ENCODE measurements at places on chromosomes 2 and 18.

- DNase-seq = no peak
Measured at GRCh38 chr18:31555971-31556747, 35.5 kb upstream of the TTR start.

GRCh38 chr2:101188683-101189405 lies 37.7 kb upstream of the TBC1D8 start:
- DNase-seq = no peak

- DNase-seq = no peak
Measured at GRCh38 chr2:164722616-164723338, 101.5 kb upstream of the GRB14 start.

DNA sequence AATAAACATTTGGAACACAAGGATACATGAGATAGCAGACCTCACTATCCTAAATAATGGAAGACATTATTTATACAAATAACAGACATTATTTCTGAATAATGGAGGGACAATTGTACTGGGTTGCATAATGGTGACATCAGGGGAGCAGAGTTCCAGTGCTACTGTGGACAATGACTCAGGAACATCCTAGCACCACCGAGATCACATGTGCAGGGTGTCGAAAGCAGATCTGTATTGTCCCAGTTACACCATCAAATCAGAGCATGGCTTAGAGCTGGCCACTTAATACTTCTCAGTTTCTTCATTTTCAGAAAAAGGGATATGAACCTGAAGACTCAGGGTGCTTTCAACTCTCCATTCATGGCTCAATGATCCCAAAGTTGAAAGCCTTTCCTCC lies 249.1 kb upstream of the RBMS1 start:
- no peak for DNase-seq

GRCh38 chr18:62452280-62452831 lies 70.5 kb upstream of the ZCCHC2 start:
- DNase-seq = no peak

- DNase-seq = no peak
Measured at GRCh38 chr18:26635466-26635865, 87.1 kb upstream of the KCTD1 start.

GRCh38 chr2:150081775-150082481 lies 405.5 kb downstream of the RND3 start:
- DNase-seq = no peak

DNA sequence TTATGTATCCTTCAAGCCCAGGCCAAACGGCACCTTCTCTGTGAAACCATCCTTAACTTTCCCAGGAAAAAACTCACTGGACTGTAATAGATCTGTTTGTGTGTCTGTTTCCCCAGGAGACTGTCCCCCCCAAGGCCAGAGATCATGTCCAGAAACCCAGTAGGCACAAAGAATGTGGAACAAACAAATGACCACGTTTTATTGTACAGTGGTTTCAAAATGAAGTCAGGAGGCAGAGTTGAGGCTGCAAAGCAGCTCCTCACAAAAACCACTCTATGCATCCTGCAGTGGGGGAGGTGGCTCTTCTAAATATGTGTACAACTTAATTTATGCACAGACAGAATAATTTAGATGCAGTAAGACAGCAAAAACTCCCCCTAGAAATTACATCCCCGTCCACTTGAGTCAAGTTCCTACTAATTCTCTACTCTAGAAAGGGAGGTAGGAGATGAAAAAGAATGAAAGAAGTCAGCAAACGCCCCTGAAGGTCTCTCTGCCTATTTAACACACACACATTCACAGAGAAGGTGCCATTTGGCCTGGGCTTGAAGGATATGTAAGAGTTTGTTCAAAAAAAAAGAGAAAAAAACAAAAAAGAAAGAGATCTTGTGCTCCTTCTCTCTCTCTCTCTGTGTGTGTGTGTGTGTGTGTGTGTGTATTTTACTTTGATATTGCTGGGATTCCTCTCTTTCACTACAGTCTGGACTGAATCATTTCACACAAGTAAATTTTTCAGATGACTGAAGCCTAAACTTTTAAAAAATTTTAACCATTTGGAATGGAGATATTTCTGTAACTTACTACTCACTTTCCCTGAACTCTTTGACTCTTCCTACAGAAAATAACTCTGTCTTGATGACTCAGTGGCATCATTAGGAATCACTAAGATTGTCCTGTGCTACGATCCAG lies 19.5 kb downstream of the BCL2 start:
- DNase-seq = no peak

- no peak for DNase-seq
Measured at GRCh38 chr18:70246061-70246466, 40.6 kb upstream of the RTTN start.

DNA sequence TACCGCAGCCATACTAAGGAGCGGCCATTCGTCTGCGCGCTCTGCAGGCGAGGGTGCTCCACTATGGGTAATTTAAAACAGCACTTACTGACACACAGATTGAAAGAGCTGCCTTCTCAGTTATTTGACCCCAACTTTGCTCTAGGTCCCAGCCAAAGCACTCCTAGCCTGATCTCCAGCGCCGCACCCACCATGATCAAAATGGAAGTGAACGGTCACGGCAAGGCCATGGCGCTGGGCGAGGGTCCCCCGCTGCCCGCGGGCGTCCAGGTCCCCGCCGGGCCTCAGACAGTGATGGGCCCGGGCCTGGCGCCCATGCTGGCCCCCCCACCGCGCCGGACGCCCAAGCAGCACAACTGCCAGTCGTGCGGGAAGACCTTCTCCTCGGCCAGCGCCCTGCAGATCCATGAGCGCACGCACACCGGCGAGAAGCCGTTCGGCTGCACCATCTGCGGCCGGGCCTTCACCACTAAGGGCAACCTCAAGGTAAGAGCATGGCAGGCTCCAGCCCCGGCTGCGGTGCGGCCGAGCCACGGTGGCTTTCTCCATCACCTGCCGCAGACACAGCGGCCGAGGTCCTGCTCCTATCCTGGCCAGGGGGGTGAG lies 15.5 kb downstream of the SALL3 start:
- no peak for DNase-seq

DNA sequence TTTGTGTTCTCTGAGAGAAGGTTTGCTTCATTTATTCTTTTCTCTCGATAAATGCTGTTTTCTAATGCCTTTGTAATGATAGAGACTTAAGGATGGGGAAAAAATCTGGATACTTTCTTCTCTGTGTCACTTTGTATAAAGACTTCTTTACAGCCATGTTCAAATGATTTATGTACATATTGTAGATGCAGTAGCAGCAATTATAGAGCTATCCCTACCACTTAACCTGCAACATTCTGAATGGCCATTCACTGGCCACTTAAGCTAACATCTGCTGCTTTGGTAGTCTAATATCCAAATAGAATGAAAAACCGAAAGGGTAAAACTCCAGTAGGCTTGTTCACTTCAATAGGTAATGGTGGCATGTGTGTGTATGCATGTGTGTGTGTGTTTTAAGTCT lies 97.8 kb downstream of the CSRNP3 start:
- no peak for DNase-seq

DNA sequence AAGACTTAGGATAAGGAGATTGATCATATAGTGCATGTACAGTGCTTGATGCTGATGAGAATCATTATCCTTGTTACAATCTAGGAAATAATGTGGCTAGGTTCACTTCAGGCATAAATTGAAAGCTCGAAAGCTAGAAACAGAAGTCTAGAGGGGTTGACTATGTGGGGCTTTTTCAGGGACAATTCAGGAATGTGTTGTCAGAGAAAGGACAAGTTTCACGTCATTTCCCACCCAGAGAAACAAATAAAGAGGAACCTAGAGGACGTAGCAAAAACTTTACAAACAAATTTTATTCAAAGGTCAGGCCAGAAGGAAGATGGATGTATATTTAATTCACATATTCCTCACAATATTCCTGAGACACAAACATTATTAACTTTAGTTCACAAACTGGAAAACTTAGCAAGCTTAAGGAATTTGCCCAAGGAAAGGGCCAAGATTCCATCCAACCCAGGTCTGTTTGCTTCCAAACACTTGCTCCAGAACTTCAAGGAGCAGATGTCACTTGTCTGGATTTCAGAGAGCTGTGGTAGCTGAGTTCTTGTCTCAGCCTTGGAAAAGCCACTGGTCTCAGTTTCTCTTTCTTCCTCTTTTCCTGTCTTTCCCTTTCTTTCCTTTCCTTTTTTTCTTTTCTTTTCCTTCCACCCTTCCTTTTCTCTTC lies 7.4 kb downstream of the CYRIA start:
- DNase-seq = no peak

DNA sequence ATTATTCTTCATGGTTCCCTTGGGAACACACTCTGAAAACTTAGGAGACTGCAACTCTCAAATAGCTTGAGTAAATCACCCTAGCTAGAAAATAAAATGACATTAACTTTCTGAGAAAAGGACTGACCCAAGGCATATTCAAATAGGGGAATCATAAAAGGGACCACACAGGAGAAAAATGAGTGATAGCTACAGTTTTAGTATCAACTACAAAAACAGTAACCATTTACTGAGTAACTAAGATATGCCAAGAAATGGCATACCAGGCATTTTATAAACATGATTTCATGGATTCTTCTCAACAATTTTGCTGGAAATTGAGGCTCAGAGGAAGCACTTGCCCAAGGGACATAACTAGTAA lies 84.5 kb downstream of the AFF3 start:
- no peak for DNase-seq

GRCh38 chr18:50398947-50399346 lies 24.1 kb downstream of the SKA1 start:
- no peak for DNase-seq

DNA sequence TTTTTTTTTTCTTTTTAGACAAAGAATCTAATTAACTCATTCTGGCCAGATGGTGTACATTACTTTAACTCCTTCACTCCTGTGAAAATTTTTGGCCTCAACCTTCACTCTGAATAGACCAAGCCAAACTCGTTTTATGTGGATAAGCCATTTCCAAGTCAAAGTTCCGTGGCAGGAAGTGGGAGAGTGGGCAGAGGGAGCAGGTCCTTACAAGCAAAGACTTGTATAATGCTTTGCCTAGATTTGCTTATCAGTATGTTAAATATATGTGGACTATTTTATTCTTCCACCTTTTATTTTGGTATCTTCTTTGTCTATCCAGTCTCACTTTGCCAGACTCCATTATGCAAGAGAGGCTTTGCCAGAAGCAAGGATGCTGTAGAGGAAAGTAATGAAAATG lies 178.1 kb upstream of the TNP1 start:
- no peak for DNase-seq

DNA sequence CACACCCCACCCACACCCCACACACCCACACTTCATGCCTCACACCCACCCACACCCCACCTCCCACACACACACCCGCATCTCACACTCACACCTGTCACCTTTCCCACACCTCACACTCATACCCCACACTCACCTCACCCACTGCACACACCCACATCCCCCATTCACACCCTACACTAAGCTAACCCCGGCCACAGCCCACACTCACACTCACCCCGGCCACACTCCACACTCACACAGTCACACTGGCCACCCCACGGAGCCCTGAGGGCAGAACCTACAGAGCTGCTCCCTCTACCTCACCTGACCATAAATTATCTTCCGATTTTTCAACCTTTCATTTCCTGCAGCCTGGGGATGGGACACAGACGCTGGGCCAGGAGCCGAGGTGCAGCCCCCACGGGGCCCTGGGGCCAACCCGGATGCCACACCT lies 241.3 kb downstream of the HDAC4 start:
- no peak for DNase-seq

- DNase-seq = no peak
Measured at GRCh38 chr2:221402072-221402471, 170.0 kb downstream of the EPHA4 start.

GRCh38 chr18:76451396-76452331 lies 43.4 kb downstream of the ZNF516 start:
- no peak for DNase-seq
